ENCODE measurements at places on chromosomes 2 and 18.

DNA sequence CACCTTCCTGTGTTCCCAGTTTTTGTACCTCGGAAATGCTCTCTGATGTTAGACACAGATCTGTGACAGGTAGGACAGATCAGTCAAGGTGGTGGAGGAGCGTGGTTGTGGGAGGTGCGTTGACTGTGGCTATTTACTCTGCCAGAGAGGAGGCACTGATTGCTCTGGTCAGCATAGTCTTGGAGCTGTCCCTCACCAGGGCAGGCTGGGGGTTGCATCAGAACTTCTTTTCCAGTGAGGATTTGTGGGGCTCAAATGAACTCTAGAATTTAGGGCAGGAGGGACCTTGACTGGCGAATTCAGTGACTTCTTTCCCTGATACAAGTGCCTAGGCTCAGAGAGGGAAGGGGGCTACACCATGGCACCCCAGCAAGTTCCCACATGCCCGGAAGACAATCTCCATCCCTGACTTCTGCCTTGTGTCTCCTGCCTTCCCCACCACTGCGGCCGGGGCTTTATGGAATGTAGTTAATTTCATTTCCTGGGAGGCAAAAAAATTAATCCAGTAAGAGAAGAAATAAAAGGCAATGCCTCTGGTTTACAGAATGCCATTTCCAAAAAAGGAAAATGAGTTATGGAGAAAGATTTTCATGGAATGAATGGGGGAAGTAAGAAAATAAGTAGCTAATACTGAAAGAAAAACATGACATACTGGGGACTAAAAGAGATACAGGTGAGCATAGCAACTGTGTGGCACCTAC is 26.1 kb downstream of the NIFK start:
- no peak for DNase-seq

DNA sequence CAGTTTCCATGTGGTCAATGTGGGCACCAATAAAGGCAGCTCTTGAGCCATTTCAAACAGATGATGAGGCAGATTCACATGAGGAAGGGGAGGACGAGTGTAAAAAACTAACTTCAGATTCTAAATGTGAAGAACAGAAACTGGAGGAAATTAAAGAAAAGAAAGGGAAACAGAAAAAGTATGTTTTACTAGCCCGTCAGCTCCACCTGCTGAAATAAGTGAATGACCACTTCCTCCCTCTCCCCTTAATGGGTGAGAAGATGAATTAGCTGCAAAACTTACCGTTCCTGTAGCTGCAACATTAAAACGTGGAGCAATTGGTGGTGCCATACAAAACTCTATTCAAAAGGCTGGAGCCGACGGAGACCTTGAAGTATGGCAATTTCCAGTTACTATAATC is 203.5 kb downstream of the UXS1 start:
- no peak for DNase-seq

DNA sequence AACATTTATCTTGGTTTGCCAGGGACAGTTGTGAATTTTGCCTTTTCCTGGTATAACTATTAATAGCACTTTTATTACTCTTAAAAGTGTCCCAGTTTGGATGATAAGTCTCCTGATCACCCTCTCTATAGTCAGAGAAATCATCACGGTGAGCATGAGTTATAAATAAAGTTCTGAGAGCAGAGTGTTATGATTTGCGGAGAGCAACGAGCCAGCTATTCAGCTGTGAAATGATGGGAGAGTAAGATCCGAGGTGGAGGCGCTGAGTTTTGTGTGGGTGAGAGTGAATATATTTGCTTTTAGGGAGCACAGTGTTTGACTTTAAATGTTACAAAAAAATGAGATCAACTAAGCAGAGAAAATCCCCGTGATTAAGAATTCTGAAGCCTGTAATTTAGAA is 179.6 kb downstream of the DSC3 start:
- DNase-seq, result no peak

GRCh38 chr2:41910126-41910525 is 137.7 kb upstream of the PKDCC start:
- DNase-seq, result no peak

GRCh38 chr2:3180082-3180908 is 197.3 kb downstream of the EIPR1 start:
- DNase-seq, result no peak

- DNase-seq, result no peak
Measured at GRCh38 chr18:23998820-23999219, 15.7 kb upstream of the TTC39C start.

DNA sequence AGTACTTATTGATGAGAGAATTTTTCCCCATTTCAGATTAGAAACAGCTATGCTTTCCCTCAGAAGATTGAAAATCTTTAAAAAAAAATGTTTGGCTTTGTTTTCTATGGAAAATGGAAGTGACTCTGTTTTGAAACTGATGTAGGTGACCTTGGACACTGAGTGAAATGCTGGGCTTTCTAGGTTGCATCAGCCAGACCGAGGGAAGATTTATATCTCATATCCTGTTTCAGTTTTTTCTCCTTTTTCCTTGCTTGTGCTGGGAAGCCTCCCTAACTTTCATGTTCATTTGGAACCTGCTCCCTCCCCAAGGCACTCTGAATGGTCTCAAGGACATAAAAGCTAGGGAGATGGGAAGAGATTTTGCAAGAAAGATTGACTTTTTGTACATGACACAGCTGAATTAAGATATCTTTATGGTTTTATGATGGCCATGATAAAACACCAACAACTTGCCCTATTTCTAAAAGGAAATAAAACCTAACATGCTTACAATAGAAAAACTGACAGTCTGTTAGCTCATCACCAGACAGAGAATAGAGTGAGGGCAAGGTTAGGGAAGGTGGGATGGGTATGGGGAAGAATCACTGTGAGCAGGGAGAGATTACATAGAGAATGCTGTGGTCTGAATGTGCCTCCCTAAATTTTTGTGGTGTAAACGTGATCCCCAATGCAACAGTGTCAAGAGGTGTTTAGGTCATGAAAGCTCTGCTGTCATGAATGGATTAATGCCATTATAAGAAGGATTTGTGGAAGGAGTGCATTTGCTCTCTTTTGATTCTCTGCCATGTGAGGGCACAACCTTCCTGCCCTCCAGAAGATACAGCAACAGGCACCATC is 249.7 kb downstream of the TPGS2 start:
- no peak for DNase-seq

DNA sequence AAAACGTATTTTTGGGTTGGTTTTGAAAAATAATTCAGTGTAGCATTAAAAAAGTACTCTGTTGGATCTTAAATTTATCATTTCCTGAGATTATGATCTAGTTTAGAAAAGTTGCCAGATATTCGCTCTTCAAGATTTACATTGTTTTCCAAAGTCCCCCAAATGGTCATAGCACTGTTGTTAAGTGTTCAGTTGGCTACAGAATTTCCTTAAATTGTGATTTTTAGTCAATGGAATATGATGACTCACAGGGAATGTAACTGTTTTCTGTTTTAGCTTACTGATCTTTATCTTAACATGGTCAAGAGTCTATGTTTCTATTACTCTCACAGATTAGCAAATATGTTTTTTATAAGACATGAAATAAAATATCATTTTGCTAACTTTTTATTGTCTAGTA is 23.2 kb downstream of the PLCL1 start:
- DNase-seq, result no peak

DNA sequence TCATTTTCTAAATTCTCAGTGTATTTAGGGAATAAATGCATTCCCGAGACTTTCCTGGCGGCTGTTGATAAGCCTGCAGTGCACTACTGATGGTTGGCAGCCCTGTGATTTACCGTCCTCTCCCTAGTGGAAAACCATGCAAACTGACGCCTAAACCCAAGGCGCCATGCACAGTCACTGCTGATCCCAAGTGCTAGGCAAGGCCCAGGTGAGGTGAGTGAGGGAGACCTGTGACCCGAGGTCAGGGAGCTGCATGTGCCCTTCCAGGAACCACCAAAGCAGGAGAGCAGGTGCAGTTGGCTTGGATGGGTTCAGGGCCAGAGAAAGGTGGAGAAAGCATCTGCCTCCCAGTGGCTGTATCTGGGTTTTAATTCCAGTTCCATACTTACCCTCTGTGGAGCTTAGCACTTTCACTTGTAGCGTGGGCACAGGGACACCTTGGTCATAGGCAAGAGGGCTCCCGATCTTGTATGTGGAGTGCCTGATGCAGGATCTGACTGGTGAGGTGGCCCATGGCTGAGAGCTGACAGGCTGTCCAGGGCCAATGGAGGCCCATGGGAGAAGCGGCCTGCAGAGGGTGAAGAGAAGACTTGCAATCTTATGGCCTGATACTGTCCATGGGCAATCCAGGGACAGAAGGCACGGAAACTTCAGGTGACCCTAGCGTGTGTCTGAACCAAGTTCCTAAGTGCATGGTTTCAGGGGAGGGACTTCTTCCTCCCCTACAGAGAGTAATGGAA is 131.3 kb downstream of the SH3RF3 start:
- DNase-seq, result no peak

DNA sequence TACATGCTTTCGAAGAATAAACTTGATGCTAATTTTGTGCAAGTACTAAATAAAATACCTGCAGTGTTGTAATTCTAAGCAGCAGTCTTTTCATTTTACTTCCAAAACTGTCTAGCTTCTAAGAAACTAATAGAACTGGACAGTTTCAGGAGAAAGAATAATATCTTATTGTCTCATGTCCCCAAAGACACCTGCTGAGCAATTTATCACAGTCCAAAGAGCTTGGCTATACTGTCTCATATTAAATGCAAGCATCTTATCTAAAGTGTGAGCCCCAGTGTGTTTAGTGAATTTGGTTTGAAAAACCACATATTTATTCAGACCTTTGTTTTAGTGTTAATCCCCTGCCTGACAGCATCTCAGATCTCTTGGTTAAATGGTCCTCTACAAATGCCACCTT is 374.3 kb downstream of the TMX3 start:
- no peak for DNase-seq

DNA sequence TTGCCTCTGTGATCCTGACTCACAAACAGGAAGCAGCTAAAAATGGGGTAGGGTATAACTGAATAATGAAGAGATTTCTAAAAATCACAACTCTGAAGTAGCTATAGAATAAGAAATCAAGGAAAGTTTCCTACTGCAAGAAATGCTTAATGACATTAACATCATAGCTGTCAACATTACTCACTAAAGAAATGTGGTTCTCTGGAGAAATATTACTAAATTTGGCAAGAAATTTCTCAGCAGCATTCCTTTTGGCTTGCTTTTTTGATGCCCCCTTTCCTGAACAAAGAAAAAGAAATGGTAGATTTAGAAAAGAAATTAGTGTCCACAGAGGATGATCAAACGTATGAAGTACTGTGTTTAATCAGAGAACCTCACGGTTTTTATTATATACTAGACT is 9.5 kb downstream of the PRKRA start:
- DNase-seq, result no peak

Data from activated naive CD4-positive, alpha-beta T cell (primary cell).